ENCODE measurements at places on chromosomes 16 and 17.

- DNase-seq: no peak
Measured at GRCh38 chr17:79581324-79581932, 29.4 kb downstream of the RBFOX3 start.

GRCh38 chr16:57830890-57831484 is 28.7 kb upstream of the KIFC3 start:
- no peak for DNase-seq

GRCh38 chr17:56624912-56625311 is 31.4 kb downstream of the NOG start:
- no peak for DNase-seq

- DNase-seq: no peak
Measured at GRCh38 chr17:16977932-16978331, 6.0 kb upstream of the TNFRSF13B start.

DNA sequence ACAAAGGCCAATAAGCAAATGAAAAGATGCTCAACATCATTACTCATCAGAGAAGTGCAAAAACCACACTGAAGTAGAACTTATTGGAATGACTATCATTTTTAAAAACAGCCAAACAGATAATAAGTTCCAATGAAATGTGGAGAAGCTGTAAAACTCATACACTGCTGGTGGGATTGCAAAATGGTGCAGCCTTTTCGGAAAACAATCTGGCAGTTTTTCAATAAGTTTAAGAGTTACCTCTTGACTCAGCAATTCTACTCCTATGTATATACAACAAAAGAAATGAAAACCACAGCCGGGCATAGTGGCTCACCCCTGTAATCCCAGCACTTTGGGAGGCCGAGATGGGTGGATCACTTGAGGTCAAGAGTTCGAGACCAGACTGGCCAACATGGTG is 49.3 kb downstream of the AKAP10 start:
- DNase-seq: no peak

DNA sequence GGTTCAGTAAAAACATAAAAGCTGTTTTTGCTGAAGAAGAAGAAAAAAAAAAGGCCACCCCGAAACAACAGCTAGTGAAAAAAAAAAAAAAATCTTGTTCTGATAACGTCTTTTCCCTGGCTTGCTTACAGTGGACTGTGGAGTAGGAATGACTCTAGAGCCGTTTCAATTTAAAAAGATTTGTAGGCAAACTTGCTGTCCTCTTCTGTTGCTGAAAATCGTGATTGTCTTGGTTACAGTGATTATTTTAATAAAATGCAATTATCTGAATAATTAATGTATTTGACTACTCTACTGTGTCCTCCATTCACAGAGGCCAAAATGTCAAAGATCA is 190.6 kb upstream of the TBX2 start:
- no peak for DNase-seq

DNA sequence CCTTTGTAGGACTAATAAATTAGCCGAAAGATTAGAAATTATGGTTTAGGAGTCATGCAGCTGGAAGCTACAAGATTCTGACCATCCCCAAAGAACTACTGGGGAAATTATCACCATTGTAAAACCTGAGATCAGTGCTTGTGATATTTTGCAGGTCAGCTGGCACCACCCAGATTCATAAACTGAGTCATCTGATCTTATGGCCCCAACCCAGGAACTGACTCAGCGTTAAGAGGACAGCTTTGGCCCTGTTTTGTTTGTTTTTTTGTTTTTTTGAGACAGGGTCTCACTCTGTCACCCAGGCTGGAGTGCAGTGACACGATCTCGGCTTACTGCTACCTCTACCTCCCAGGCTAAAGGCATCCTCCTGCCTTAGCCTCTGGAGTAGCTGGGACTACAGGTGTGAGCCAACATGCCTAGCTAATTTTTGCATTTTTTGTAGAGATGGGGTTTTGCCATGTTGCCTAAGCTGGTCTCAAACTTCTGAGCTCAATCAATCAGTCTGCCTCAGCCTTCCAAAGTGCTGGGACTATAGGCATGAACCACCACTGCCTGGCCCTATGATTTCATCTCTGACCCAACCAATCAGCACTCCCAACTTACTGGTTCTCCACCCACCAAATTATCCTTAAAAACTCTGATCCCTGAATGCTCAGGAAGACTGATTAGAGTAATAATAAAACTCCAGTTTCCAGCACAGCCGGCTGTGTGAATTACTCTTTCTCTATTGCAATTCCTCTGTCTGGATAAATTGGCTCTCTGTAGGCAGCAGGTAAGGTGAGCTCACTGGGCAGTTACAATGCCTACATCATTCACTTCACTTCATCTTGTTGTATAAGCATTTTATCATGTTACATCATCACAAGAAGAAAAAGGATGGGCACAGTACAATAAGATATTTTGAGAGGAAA is 79.4 kb upstream of the KSR1 start:
- no peak for DNase-seq

GRCh38 chr16:68470461-68471150 is 22.3 kb upstream of the SMPD3 start:
- DNase-seq: peak; percentile 82

DNA sequence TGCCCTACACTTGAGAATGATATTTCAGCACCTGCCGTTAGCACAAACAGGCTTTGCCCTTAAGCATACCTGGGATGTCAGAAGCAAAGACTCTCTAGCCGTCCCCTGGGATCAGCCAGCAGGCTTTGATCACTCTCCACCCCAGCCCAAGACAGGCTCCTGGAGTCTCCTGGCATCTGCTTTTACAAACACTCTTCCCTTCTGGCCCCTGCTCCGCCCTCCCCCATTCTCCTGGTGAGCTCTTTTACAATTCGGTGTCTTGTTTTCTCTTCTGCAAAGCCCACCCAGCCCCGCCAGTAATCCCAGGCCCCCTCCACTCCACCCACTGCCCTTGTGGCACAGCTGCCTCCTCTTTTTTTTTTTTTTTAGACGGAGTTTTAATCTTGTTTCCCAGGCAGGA is 50.4 kb downstream of the KATNIP start:
- DNase-seq: no peak

- no peak for DNase-seq
Measured at GRCh38 chr16:69928856-69929400, 22.2 kb upstream of the CLEC18A start.

- no peak for DNase-seq
Measured at GRCh38 chr16:24626256-24626655, 86.9 kb downstream of the RBBP6 start.

GRCh38 chr16:12186774-12187335 is 210.3 kb downstream of the SNX29 start:
- no peak for DNase-seq

GRCh38 chr17:40337351-40337750 is 27.2 kb downstream of the GJD3 start:
- no peak for DNase-seq

DNA sequence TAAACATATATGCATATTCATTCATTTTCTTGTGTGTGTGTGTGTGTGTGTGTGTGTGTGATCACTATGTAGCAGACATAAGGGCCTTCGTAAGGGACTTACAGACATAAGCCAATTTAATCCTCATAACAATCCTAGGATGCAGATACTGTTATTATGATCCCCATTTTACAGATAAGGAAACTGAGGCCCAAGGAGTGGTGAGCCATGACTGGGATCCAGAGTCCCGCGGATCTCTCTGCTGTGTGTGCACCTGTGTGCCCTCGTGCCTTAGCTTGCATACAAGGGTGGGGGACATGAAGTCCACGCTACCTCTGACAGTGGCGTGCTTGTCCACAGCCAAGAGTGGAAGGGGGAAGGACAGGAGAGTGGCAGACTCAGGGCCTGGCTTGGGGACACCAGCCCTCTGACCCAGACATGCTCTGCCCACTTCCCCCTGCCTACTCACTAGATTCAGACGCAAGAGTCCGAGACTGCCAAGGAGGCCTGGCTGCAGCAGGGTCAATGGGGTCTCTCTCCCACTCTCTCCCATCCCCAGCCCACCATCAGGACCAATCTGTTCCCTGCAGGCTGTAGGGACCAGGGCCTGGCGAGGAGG is 9.8 kb upstream of the SMTNL2 start:
- no peak for DNase-seq

GRCh38 chr17:80356231-80356856 is 58.6 kb upstream of the ENDOV start:
- DNase-seq: no peak

DNA sequence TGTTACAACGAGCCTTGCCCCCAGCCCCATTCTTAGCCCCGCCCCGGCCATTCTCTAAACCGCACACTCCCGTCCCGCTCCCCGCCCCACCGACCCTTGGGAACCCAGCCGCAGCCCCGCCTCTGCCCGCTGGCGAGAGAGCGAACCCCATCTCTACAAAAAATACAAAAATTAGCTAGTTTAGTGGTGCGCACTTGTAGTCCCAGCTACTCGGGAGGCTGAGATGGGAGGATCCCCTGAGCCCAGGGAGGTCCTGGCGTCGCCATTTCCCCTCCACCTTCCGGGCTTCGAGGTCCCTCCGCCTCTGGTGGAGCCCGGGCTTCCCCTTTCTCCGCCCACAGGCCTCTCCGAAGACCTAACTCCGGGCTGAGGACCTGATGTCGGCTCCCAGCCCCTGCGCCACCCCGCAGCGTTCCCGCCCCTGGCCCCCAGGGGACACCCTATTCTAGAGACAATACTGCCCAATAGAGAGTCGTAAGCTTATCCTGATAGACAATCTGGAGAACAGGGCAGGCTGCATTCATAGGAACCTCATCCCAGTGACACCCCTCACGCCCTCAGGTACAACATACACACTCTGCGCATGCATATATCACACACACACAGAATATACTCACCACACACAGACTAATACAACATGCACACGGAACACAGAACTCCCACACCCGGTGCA is 480 bp upstream of the PROCA1 start:
- peak; percentile 83 for DNase-seq

DNA sequence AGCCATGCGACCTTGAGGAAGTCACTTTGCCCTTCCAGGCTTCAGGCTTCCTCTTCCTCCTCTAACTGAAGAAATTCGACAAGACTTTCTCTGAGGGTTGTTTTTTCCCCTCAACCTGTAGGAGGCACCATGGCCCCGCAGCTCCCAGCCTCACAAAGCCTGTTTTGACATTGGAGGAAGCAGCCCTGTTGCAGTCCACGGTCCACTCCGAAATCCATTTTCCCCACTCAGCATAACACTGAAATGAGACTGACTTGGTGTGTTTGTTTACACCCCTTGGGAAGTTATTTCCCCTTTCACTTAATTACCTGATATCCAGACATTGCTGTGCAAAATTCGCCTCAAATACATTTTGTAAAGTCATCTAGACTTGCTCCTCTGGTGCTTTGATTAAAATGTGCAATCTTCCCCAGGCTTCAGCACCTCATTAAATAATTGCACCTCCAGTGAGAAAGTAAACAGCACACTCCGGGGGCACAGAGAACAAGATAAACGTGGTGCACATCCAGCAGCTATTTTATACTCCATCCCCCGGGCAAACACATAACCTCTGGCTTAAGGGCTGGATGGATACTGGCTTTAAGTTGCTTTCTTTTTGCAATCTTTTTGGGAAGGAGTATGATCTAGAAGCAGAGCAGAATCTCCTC is 41.4 kb upstream of the PIRT start:
- no peak for DNase-seq

DNA sequence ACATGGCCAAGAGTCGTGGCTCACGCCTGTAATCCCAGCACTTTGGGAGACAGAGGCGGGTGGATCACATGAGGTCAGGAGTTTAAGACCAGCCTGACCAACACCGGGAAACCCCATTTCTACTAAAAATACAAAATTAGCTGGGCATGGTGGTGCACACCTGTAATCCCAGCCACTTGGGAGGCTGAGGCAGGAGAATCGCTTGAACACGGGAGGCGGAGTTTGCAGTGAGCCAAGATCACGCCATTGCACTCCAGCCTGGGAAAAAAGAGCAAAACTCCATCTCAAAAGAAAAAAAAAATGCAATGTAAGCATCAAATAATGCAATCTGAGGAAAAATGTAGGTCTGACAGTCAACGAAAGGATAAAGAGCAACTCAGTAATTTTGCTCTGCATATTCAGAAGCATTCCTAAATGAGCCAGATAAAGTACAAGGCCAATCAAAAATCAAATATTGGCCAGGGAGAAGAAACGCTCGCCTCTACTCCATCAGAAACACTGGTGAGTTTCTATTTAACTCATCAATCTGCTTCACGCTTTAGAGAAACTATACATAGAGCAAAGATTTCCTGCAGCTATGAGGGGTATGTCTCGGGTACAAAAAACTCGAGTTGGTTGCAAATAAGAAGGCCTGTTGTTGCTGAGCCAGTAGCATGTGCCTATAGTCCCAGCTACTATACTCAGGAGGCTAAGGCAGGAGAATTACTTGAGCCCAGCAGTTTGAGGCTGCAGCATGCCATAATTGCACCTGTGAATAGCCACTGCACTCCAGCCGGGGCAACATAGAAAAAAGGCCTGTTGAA is 3.7 kb downstream of the TXNDC11 start:
- peak; percentile 48 for DNase-seq

DNA sequence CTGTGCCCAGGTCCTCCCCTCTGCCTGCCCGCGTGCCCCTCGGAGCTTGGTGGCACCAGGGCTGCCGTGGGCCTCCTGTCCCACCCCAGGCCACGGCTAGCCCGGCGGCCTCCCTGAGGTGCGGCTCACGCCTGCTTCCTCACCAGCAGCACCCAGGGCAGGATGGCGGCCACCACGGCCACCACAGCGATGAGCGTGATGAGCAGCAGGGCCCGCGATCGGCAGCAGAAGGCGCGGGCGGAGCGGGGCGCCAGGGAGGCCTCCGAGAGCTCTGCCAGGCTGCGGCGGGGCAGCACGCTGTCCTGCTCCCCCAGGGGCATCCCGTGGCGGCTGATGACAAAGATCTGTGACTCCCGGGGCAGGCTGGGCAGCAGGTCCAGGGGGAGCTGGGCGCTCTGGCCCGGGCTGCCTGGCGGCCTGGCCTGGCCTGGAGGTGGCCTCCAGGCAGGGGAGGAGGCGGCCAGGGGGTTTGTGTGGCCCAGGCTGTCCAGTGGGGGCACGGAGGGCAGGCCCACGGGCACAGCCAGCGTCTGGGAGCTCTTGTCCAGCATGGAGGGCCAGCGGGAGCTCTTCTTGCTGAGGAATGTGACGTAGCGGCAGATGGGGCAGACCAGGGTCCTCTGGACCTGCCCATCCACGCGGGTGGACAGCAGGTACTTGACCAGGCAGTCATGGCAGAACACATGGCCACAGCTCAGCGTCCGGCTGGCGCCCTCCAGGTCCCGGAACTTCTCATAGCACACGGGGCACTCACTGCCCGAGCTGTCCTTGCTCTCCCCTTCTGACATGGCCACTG is 4.8 kb downstream of the RNF222 start:
- no peak for DNase-seq

GRCh38 chr17:47878203-47879027 is 17.6 kb upstream of the SP2 start:
- DNase-seq: no peak

- DNase-seq: no peak
Measured at GRCh38 chr17:80963812-80964543, 27.7 kb upstream of the CHMP6 start.

- no peak for DNase-seq
Measured at GRCh38 chr16:81128726-81129524, 32.7 kb upstream of the GCSH start.

DNA sequence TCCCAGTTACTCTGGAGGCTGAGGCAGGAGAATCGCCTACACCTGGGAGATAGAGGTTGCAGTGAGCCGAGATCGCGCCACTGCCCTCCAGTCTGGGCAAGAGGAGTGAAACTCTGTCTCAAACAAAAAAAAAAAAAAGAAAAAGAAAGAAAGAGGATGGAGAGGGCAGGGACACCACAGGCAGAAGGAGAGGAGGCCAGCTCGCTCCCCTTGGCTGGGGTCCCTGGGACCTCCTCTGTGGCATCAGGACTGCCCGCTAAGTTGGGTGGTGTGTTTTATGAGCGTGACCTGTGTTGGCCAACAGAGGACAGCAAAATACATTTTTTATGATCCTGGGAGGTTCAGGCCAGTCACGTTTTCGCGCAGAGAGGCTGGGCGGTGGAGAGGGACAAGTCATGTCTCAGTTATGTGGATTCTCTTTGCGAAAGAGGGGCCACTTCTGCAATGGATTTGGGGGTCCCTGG is 229.6 kb downstream of the MRTFB start:
- peak; percentile 75 for DNase-seq

Measured in GM10248 (cell line).